ENCODE measurements at places on chromosomes 1 and 21. TPM values are rescaled to one million over a fixed set of nuclear protein-coding genes. Genes with fewer than 3 reads are reported as not detected.
A peak's percentile ranks its signal among the peaks of the same experiment; 100 is the strongest.

DNA sequence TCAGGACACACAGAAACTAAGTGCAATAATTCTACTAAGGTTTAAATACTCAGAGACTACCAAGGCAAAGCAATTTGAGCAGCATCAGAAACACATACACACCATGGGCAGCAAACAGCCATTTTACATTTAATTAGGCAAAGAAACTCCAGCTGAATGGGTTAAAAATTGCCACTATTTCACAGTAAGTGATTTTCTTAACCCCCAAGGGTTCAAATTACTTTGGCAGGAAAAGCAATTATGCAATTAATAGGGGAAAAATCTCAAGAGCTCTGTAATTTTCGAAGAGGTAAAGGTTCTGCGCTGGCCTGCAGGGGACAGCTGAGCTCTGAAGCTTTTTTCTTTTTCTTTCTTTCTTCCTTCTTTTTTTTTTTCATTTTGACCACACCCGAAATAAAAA is 206.2 kb upstream of the RRP15 start:
- no peak for DNase-seq

DNA sequence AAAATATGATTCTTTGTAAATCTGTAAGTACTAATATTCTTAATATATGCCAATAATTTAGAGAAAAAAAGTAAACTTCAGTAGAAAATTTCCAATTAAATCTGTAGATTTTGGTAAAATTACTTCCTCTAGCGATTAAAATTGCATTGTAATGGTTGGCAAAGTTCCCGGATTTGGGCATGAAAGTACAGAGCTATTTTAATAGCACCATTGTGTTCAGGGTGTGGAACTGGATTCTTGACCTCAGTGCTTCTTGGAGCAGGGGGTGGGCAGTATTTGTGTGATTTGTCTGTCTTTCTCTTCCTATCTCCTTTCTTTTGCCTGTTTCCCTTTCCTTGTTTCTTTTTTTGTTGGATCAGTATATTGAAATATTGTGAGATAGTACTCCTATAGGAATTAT is 72.1 kb downstream of the DNM3 start:
- no peak for DNase-seq

DNA sequence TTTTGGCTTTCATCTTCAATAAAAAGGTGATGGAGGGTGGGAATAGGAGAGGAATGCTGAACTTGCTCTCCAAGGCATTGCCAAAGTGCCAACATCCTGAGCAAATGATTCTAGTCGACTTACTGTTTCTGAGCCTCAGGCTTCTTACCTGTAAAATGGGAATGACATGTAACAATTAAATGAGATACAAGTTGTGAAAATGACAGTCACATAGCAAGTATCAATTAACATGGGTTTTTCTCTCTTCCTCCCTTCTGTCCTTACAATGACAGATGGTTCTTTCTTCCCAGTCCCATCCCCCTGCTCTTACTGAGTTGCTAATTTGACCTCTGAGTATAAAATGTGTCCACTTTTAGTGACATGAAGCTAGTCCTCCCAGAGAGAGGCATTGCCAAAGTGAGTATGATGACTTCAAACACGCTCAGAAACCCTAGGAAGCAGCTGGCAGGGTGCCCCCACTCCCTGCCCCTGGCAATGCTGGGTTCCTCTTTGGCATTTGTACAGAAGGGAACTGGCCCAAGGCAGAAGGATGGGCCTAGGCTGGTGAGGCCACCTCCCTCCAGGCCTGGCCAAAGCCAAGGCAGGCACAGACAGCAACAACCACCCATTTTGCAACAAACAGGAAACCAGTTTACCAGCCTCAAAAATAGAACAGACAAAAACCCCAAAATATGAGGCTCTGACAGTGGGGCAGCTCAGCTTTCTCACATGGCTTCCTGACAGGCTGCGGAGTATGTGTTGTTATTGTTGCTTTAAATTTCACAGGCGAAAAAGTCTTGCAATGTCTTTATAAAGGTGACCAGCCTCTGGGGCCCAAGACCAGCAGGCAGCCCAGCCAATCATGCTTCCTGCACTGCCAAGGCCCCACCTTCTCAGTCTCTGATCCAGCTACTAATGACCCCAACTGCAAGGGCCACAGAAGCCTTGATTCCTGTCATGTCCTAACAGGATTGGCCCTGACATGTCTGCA is 115.9 kb downstream of the HIVEP3 start:
- peak; percentile 68 for DNase-seq

- no peak for DNase-seq
Observed at GRCh38 chr1:153506386-153506785, 29.4 kb downstream of the S100A6 start.

- no peak for DNase-seq
Observed at GRCh38 chr1:20496241-20496661, 10.2 kb upstream of the CAMK2N1 start.

DNA sequence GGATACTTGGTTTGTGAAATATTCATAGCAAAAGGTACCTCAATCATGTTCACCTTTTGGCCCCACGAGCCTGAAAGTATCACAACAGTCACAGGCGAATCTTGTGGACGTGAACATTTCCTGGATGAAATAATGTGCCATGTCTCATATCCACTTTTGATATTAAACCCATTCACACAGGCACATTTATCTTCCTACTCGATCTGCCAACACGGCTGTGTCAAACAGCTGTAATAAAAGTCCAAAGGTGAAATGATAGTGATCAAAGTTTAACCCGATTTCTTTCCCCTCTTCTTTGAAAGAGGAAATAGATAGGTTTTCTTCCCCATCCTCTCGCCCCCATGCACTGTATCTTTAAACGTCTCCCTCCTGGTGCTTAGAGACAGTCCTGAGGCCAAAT is 191.2 kb upstream of the PROX1 start:
- DNase-seq, result no peak

- DNase-seq, result no peak
Observed at GRCh38 chr1:223788746-223789415, 56.9 kb downstream of the TP53BP2 start.

Gene CAP1
- 66.0 TPM for total RNA-seq

Gene HES3
- not detected for total RNA-seq

Gene CELA3A
- not detected for total RNA-seq

Gene SPRR1B
- not detected for total RNA-seq

All from left ventricle myocardium inferior (tissue), 1 donor.